ENCODE measurements at places on chromosomes 4 and X.

- DNase-seq, result no peak
These were observed 999 bp upstream of the KLHL15 start for GRCh38 chrX:24027985-24028384.

DNA sequence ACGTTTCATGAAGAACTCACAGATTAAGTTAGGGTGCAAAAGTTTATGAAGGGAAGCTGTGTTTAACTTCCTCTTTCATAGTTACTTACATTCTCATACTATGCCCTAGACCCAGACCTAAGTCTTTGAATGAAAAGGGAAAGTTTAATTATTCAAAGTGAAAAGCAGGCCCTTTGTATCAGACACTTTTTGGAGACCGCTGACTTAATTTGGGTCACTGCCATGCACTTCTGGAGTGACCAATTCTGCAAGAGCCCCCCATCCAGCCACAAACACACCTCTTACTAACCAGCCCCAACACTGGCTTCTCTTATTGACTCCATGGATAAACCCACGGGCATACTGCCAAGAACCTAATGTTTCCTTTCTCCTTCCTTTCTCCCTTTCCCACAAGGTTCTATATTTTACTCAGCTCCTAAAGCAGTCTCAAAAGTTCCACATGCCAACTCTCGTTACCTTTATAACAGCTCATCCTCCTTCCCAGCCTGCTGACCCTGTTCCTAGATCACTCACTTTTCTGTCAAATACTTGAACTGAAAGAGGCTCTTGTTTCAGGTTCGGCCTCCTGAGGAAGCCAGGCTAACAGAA is 34.5 kb downstream of the ABCE1 start:
- DNase-seq, result no peak

GRCh38 chrX:87901060-87901459 is 383.5 kb downstream of the KLHL4 start:
- DNase-seq, result no peak

- no peak for DNase-seq
These were observed 203.3 kb upstream of the HS3ST1 start for GRCh38 chr4:11632025-11632424.

DNA sequence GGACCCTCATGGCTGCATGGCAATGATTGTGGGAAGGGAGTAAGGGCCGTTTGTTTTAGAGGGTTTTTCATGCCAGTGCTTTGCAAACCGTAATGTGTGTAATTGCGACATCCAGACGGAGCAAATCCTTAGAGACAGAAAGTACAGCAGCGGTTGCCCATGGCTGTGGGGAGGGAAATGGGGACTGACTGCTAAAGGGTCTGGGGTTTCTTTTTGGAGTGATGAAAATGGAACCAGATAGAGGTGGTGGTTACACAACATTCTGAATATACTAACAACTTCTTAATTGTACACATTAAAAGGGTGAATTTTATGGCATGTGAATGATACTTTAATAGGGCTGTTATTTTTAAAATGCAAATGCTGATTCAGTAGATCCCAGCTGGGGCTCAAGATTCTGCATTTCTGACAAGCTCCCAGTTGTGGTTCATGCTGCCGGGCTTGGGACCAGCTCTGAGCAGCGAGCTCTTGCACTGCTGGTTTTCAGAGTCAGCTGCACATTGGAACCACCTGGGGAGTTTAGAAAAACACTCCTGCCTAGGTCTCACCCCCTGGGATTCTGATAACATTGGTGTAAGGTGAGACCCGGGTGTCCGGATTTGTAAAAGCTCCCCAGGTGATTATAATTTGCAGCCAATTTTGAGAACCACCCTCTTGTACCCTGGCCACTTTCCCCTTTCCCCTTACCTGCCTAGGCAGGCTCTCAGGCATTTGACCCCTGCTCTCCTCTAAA is 47.7 kb downstream of the PRPS1 start:
- DNase-seq, result no peak

Measured in ACHN (cell line).